CD4-positive, alpha-beta T cell treated with Interferon alpha-2 for 1 hour (primary cell): ENCODE measurements at places on chromosomes 7 and 10.

DNA sequence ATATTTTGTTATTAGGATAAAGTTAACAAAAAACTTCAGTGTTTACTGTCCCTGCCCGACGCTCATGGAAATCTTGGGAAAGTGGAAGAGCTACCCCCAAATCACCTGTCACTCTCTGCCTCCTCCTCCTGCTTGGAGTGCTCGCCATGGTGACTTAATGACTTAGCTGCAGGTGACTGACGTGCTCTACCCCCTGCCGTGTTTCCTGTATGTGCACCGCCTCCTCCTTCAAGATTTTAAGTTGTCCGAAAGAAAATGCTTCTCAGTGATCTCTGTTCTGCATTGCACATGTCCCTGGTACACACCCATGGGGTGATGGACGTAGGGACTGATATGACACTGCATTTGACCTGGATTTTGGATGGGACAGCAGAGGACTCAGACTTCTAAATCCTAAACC, 338.8 kb upstream of the SHH start:
- no peak for DNase-seq

GRCh38 chr10:60513281-60513680, 123.6 kb upstream of the ANK3 start:
- no peak for DNase-seq

DNA sequence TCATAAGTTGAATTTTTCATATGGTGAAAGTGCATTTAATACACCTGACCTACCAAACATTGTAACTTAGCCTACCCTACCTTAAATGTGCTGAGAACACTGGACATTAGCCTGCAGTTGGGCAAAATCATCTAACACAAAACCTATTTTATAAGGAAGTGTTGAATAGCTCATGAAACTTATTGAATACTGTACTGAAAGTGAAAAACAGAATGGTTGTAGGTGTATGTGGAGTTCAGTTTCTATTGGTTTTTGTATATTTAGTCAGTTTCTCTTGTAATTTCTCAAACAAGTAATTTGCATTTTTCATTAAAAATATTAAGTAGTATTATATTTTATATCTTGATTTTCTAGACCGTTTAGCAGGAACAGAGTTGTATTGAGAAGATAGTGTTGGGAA, 15.3 kb downstream of the CCDC7 start:
- no peak for DNase-seq

- no peak for DNase-seq
These were observed 331.5 kb downstream of the CXCL12 start for GRCh38 chr10:44053391-44053790.

GRCh38 chr10:43064331-43065075, 12.4 kb upstream of the RET start:
- DNase-seq: no peak

GRCh38 chr10:122302315-122302714, 31.2 kb downstream of the BTBD16 start:
- no peak for DNase-seq

DNA sequence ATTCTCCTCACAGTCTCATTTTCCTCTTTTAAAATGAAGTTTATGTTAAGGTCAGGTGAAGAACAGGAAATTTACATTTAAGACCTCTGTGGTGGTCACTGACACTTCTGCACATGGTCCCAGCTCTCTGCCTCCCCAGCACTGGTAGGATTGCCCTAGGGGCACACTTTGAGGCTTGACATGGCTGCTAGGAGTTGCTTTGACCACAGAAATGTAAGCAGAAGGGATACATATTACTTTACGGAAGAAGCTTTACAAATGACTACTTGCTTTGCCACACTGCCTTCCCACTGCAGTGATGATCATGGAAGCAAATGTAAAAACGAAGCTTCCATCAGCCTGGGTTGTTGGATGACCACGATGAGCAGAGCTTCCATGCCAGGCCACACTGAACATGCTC, 53.1 kb upstream of the RSU1 start:
- DNase-seq: no peak

- no peak for DNase-seq
These were observed 513.6 kb downstream of the ATRNL1 start for GRCh38 chr10:115606741-115607140.
